ENCODE measurements at places on chromosomes 6 and 20.

DNA sequence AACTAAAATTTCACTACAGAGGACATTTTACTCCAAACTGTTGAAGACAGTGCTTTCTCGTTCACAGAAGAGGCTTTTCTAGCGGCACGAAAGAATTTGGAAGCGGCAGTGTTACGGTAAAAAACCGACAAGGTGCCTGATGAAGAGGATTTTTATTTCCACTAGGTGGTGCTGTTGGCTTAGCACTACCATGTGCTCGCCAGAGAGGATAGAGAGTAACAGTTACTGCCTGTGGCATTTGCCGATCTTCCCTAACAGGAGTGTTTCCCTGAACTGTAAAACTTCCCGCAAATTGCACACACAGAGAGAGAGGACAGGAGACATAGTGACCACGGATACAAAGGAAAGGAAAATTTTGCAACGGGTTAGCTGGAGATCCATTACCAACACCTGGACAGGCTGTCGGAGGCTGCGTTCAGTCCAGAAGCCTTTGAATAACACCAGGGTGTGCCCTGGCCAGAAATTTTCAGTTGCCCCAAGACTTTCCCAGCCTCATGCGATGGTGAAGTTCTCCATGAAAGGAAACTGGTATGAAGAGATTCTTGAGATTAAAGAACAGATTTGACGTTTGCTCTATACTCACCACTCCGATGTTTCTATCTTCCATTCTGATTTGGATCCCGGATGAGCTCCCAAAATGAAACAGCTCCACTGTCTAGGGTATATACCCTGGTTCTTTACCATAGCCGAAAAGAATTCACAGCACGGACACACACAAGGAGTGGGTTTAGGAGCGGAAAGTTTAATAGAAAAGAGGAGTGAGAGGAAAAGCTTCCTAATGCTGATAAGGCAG is 48.1 kb downstream of the HLA-DPB1 start:
- peak; percentile 60 for DNase-seq

GRCh38 chr20:37262505-37262904 is 891 bp upstream of the GHRH start:
- DNase-seq: no peak

GRCh38 chr20:32360333-32360634 is 2.2 kb downstream of the ASXL1 start:
- no peak for DNase-seq

GRCh38 chr6:438634-439170 is 47.1 kb downstream of the IRF4 start:
- DNase-seq: no peak

DNA sequence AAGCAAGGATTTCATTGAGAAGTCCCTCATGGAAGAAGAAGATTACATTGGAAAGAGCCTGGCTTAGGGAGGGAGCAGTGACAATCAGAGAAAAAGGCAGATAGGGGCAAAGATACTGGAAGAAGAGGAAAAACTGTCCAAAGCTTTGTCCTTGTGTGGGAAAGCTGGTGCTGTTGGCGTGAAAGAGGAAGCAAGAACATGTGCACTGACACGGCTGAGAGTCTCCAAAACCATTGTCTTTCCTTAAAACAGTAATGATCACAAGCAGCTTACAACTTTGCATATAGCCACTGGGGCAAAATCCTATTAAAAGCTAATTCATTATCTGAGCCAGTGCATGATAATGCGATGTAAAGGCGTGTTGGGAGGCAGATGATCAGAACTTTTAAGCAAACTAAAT is 85.1 kb upstream of the ESR1 start:
- DNase-seq: no peak

DNA sequence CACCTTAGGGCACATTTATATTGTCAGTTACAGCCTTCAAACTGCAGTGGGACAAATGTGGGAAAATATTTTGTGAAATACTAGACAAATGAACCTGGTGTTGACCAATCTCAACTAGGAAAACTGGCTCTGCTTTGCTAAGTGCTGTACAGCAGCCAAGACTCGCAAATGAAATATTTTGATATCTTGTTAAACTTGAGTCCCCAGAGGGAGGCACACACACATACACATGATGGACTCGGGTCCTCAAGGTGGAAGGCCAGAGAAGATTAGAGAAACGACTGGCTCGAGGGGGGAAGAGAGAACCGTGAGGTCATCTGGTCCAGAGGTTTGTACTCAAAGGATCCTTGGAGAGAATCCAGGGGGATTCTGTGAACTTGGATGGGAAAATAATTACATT is 67.3 kb upstream of the JAG1 start:
- DNase-seq: no peak

- DNase-seq: peak; percentile 69
Measured at GRCh38 chr6:107657755-107658461, 166.2 kb downstream of the SCML4 start.

- DNase-seq: no peak
Measured at GRCh38 chr20:44714102-44714700, 968 bp upstream of the CCN5 start.

GRCh38 chr6:109239651-109240321 is 142.5 kb downstream of the CD164 start:
- peak; percentile 69 for DNase-seq

- DNase-seq: peak; percentile 28
Measured at GRCh38 chr6:33416386-33417127, 1.4 kb downstream of the CUTA start.

DNA sequence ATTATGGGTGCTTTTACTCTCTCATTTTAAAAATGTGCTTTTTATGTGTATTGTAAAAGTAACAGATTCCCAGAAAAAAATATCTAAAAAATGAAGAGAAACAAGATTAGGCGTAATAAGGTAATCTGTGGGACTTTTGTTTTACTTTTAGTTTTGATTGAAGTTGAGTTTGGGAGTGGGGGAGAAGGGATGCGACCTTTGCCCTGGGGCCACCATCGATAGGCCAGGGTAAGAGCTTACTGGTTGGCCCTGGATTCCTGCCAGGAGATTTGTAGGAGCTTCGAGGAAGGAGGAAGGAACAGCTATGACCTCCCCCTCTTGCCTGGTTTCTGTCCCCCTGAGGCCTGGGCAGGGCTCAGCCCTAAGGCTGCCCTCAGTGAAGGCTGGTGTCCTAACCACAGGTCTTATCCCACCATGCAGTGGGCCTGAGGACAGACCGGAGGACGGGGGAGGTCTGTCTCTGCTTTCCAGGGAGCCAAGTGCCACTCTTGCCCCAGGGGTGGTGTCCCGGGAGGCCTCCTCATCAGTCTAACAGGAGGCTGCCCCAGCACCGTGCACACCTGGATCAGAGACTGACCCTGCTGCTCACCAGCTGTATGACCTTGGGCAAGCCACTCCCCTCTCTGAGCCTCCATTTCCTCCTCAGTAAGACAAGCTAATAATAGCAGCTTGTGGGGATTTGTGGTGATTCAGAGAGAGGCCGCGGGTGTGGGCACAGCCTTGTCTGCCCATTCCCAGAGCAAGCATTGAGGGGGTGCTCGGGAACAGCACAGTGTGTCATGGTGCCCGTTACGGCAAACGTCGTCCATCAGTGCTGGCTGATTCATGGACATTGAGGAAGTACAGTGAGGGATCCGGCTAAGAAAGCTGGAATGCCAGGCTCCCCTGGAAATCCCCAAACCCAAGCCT is 21.2 kb downstream of the TGM2 start:
- DNase-seq: peak; percentile 91

DNA sequence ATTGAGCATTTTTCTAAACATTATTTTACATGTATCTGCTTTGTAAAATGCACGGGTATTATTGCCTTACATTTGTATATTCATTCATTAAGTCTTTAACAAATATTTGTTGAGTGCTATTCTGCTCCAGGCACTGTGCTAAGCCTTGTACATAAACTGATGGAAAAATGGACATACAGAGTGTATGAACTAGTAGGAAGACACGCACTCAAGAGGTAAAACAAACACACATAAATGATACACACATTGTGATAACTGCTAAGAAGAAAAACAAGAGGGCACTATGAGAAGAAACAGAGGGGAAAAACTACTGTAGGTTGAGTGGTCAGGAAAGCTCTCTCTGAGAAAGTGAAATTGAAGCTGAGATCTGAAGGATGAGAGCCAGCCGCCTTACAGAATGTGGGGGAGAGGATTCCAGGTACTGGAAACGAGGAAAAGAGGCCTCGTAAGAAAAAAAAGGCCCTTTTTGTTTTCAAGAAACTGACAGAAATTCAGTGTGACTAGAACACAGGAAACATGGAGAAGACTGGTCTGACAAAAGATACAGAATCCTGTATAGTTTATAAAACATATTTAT is 117.5 kb downstream of the EYA4 start:
- DNase-seq: no peak

GRCh38 chr6:98036344-98036923 is 753.4 kb upstream of the MMS22L start:
- DNase-seq: no peak

DNA sequence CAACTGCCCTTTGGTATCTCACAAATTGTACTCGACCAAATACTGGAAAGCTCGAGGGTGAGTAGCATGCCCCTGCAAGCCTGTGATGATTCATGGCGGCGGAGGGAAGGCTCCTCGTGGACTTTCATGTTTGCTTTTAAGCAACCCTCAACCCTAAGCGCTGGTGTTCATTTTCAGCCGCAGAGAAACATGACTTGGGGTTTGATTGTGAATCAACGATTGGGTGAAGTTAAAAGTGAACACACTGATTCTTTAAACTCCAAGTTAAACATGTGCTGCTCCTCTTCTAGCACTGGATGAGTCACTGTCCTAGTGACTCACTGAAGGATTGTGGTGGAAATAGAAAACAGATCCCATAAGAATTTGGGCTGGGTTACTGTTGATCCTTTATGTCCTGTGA is 8.3 kb downstream of the CD109 start:
- DNase-seq: peak; percentile 100

DNA sequence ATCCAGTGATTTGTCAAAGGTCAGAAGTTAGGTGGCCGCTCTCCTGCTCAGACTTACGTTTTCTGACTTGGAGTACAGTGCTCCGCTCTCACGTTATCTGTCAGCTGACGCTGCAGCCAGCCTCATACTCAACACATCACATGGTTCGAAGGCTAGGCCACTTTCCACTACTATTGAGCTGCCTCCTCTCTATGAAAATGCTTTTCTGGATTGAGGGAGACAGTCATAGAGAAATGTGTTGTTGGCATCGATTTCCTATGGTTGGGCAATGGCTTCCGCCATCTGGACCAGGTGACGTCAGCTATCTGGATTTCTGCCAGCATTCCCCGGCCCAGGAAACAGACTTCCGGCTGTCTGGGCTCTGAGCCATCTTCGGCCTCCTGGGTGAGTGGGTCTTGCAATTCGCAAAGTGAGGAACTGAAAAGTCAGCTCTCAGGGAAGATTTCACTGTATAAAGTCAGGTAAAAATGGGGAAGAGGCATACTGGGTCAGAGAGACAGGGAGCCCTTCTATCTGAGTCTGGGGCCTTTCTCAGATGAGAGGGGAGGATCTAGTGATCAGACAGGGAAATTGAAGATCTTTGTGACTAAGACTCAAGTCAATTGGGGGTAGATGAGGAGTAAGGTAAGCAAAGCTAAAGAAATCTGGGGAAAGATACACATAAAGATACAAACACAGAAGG is 37.5 kb upstream of the IER3 start:
- peak; percentile 98 for DNase-seq

DNA sequence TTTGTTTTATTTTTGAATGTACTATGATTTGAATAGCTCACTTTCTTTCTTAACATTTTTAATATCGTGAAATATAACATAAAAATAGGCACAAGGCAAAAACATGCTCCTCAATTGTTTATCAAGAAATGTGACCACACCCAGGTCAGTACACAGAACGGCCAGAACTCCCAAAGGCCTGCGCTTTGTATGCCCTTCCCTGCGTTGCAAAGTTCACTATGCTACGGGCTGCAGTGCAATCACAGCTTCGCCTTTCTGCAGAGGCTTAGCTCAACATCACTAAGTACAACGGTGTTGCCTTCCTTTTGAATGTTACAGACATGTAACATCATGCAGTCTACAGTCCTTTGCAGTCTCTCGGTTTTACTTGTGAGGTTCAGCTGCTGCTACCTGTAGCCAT is 333.4 kb downstream of the THBS2 start:
- no peak for DNase-seq

DNA sequence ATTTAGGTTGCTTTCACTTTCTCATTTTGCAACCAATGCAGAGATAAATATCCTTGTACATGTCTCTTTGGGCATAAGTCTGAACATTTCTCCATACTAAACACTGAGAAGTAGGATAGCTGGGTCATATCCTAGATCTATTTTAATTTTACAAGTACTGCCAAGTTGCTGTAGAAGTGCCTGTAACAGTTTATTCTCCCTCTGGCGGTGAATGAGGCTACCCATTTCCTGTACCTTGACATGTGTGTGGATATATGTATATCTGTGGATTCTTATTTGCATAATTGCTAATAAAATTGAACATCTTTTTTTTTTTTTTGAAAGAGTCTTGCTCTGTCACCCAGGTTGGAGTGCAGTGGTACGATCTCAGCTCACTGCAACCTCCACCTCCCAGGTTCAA is 48.0 kb upstream of the PNRC1 start:
- peak; percentile 30 for DNase-seq

GRCh38 chr6:40714576-40715564 is 127.7 kb upstream of the LRFN2 start:
- DNase-seq: no peak

- DNase-seq: peak; percentile 25
Measured at GRCh38 chr6:4281341-4282293, 146.2 kb upstream of the ECI2 start.

DNA sequence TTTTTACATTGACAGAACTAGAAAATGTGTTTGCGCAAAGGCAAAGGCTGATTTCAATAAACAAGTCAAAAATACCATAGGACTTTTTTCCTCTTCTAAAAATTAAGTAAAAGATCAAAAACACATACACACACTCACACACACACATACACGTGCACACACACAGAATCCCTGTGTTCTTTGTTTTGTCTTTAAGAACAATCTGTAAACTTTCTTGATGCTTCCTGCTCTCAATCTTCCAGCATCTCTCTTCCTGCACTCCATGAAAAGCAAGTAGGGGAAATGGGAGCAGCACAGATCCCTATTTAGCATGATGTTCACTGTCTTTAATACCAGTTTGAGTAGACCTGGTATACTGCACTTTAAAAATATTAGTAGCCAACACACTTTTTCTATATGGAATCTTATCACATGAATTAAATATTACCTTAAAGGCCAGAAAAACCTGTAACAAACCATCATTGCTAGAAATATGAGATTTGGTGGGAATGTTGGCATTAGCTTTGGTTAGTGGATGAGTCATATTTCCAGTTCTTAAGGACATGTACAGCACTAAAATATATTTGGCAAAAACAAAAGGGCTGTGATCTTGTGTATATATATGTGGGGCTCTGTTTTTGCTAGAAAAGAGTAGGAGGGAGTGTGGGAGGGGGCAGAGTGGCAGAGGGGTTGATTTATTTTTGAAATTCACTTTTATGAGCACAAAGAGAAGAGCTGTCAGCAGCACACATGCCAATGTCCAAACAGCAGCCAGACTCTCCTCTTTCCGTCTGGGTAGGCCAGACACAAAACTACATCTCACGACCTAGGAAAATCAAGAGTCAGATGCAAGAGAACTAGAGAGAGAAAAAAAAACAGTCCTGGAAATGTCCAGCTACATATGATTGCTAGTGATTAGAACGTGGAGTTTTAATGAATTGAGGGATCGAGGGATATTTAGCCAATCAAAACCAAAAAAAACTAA is 4.6 kb downstream of the PTPRK start:
- DNase-seq: peak; percentile 67

GRCh38 chr6:20819774-20820400 is 285.6 kb downstream of the CDKAL1 start:
- DNase-seq: no peak

GRCh38 chr6:169185692-169186485 is 67.8 kb downstream of the THBS2 start:
- no peak for DNase-seq

GRCh38 chr6:13742961-13743735 is 31.5 kb upstream of the RANBP9 start:
- no peak for DNase-seq

Measured in fibroblast of mammary gland (primary cell).